ENCODE measurements at places on chromosomes 2 and 18.

GRCh38 chr2:179222076-179222475, 42.6 kb downstream of the SESTD1 start:
- DNase-seq: no peak

GRCh38 chr2:233419602-233420391, 65.5 kb downstream of the DGKD start:
- no peak for DNase-seq

DNA sequence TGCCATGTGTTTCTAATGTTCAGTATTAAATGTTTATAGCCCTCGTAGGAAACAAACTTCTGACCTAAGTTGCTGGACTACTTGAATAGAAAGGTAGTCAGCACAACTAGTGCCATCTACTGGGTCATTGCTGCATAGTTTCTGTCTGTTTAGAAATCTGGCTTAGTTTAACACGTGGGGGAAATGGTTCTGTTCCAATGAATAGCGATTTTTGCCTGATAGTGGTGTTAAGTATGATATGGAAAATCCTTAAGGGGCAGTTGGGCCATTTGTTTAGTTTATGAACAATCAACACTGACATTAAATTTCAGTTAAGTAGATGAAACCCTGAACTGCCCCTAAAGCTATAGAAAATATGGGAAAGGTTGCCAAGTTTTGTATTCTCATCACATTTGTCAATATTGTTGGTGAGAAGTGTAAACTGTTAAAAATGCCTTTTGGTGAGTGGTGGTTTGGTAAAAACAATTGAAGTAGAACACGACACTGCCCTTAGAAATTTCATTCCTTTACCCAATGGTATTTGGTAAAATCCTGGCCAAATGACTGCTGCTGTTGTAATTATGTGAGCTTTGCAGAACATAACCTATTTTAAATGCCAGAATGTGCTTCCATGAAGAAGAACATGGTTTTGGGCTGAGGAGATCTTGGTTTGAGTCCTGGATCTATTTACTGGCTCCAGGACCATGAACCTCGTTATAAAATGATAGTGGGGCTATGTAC, 13.2 kb downstream of the NABP1 start:
- peak; percentile 93 for DNase-seq

- peak; percentile 35 for DNase-seq
Observed at GRCh38 chr18:50218432-50219197, 23.7 kb upstream of the MYO5B start.

DNA sequence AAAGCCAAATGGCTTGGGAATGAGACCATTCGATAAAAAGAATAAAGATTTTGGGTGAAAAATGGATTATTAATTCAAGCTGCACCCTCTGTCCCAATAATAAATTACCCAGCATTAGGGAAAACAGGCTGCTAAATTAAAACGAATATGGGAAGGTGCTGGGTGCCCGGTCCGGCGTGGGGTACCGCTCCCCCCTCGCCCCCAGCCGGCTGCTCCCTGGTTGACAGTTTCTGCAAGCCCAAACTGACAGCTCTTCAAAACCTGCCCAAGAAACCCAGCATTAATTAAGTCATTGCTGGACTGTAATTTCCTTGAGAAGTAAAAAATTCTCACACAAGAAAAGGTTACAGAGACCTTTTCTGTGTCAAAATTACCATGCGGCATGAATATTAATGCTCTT, 98.6 kb downstream of the PTGR3 start:
- DNase-seq: no peak

- DNase-seq: peak; percentile 48
Observed at GRCh38 chr2:189783451-189783926, 650 bp downstream of the ORMDL1 start.

GRCh38 chr2:173929441-173929840, 35.7 kb downstream of the SP3 start:
- no peak for DNase-seq

GRCh38 chr2:26273501-26273900, 28.8 kb downstream of the HADHB start:
- DNase-seq: peak; percentile 4

DNA sequence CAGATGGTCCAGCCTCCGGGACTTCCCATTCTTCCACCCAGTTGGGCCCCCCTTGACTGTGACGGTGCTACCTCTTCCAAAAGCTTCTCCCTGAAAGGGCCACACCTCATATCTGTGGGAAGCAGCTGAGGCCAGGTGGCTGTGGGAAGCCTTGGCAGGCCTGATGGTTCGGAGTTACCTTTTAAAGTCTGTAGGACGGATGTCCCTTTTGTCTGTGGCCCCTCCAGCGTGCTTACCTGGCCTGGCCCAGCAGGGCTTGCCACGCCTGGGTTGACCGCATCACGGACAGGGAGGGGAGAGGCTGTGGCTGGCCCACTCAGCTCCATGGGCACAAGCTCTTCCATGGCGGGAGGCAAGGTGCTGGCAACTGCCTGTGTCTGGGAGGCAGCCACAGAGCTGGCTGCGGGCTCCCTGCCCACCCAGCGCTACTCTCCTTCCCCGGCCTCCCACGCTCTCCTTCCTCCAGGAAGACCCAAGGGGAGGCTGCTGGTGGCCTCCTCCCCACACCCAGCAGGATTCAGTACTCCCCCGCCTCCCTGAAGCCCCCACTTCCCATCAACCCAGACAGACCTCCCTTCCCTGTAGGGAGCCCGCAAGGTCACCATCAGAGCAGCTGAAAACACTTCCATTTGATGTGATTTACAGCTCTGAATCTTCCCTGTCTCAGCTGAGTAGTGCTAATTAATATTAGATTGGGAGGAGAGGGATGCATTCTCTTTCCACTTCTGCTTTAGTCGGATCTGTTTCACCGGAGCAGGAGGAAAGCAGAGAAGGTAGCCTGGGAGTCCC, 52.8 kb downstream of the EDAR start:
- DNase-seq: no peak

DNA sequence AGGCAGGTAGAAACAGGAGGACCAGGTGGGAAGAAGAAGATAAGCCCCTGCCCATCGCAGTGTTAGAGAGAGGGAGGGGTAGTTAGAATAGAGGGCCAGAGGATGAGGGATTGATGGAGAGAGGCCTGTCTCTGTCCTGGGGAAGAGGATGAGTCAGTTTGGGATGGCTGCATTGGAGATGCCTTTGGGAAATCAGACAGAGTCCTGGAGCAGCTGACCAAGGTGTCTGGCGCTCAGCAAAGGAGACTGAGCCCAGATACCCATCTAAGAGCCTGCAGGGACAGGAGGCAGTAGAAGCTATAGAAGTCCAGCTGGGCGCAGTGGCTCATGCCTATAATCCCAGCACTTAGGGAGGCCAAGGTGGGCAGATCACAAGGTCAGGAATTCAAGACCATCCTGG, 177.8 kb upstream of the HAAO start:
- DNase-seq: peak; percentile 70

GRCh38 chr18:64806691-64807090, 657.8 kb upstream of the LINC00305 start:
- DNase-seq: no peak

GRCh38 chr2:155109527-155109926, 411.0 kb downstream of the KCNJ3 start:
- DNase-seq: no peak

DNA sequence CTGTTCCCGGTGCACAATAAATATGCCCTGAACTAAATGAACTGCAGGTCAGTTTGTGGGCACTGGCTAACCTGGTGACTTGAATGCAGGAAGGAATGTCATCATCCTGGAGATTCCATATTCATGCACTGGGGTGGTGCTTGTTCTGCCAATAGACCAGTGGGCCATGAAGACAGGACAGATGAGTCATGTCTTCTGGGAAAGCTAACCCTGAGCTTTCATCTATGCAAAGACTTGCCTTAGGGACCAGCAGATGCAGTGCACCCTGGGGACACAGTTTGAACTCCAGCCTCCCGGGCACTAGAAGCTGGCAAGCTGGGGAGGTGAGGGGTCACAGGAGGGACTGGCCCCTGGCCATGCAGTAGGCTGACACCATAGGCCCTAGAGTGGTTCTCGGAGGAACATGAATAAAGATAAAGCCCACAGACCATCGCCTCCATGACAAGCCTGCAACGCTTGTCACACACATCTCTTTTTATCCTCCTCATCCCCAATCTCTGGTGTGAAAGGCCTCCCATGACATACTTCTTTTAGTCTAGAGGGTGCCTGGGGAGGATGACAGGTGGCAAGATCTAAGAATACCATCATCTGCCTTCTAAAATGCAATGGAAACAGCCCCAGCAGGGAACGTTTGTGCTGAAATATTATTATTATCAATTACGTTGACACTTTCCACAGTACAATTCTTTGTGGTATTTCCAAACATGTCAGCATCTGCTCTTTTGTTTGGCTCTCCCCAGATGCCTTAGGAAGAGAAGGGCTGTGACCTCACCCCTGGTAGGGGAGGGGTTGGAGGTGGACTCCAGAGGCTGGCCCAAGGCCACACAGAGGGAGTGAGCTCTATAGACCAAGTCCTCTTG, 267.4 kb upstream of the RAB6C start:
- DNase-seq: no peak

- DNase-seq: no peak
Observed at GRCh38 chr2:222322236-222322635, 23.4 kb upstream of the PAX3 start.

All from fibroblast of mammary gland (primary cell).